ENCODE measurements at places on chromosomes 2 and 18.

DNA sequence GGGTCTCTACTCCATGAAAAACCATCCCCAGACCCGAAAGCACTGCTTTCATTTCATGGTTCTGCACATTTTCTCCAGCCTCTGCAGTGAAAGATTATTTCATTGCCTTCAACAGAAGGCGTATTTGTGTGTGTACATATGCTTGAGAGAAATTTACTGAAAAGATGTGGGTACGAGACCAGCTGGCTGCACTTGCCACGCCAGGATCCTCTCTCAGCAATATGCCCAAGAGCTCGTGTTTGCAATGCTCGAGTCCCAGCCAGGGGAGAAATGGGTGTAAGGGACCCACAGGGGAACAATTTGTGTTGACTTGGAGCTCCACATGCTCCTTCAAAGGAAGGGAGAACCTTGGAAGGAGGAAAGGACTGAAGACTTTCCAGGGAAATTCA is 37.3 kb downstream of the TMEM177 start:
- H3K27me3 ChIP-seq: no peaks in the 10 kb centered on the region
- no peaks in the 10 kb centered on the region for H3K4me1 ChIP-seq
- DNase-seq: no peak
- no peak overlapping the region for H3K4me3 ChIP-seq

DNA sequence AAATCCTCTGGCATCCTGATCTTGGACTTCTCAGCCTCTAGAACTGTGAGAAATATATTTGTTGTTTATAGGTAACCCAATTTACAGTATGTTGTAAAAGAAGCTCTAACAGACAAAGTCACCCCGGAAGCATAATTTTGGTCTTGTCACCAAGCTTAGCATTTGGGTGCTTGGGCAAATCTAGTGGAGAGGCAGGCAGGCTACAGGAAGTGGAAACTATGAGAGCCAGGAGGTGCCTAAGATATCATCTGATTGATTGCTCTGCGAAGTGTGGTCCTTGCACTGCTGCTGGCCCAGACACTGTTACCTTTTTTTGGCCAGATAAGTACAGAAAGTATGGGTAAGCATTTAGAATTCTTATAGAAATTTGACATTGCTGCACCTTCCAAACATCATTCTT is 102.9 kb downstream of the CDC42EP3 start:
- peaks cover 7% of the 10 kb centered on the region for H3K4me1 ChIP-seq
- no peak for DNase-seq
- H3K36me3 ChIP-seq: no peaks in the 10 kb centered on the region
- no peak overlapping the region for H3K4me3 ChIP-seq

DNA sequence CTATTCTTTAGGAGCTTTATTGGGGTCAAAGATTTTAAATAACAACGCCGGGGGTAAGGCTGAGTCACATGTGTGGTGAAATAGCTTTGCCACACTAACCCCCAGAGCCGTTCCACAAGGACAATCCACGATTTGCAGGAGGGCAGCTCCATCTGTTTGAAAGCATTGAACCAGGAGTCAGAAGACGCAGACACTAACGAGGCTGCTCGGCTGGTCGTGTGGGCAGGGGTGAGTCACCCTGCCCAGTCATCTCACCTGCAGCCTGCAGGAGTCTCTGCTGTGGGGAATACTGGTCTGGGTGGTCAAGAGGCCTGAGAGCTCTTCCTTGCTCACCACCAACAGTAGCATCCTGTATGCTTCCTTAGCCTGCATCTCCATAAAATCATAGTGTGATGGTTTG is 149.2 kb upstream of the NCK2 start:
- H3K4me3 ChIP-seq: no peak overlapping the region
- H3K4me1 ChIP-seq: peaks cover 2% of the 10 kb centered on the region
- no peaks in the 10 kb centered on the region for H3K27me3 ChIP-seq
- no peak overlapping the region for H3K27ac ChIP-seq

GRCh38 chr2:61962095-61962984 is 56.9 kb downstream of the COMMD1 start:
- H3K4me1 ChIP-seq: peaks cover 2% of the 10 kb centered on the region
- peaks cover 4% of the 10 kb centered on the region for H3K36me3 ChIP-seq
- H3K4me3 ChIP-seq: no peak overlapping the region
- H3K27ac ChIP-seq: no peak overlapping the region
- no peaks in the 10 kb centered on the region for H3K27me3 ChIP-seq

DNA sequence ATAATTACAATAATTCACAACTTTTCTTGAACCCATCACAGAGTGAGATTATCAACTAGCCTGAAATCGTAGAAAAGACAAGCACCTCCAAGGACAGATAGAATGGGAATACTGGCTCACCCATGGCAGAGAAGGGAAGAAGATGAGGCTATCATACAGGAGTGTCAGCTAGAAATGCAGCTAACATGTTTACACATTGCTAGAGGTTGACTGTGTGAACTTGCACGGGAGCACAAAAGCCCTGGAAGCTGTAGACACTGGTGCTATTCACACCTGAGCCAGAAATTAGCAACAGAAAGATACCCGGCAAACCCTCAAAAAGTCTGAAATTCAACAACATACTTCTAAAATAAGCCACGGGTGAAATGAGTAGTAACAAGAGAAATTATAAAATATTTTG is 131.8 kb downstream of the ZAP70 start:
- no peak overlapping the region for H3K4me3 ChIP-seq
- peaks cover 5% of the 10 kb centered on the region for H3K36me3 ChIP-seq
- H3K27me3 ChIP-seq: no peaks in the 10 kb centered on the region
- H3K4me1 ChIP-seq: no peaks in the 10 kb centered on the region
